HepG2 (cell line): ENCODE measurements at places on chromosomes 16 and 17.
A peak's percentile ranks its signal among the peaks of the same experiment; 100 is the strongest.

GRCh38 chr17:34434052-34434451, 71.0 kb upstream of the CCL1 start:
- DNase-seq, result no peak

- no peak for DNase-seq
These were observed 117.5 kb downstream of the NOG start for GRCh38 chr17:56710986-56711385.

DNA sequence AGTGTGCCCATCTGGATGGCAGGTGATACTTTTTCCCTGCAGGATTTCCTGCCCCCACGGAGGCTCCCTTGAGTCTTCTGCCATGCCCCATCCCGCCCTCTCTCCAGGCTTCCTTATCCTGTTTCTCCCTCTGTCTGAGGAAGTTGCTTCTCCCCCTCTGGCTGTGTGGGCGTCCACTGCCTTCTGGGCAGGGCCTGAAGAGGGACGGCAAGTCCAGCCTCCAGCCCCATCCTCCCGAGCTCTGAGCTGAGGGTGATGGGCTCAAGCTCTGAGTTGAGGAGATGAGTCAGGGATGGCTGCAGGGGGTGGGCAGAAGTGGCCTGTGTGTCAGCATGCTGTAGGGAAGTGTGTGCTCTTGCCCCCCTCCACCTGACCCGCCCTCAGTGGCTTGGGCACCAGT, 14.2 kb upstream of the RAP1GAP2 start:
- no peak for DNase-seq

DNA sequence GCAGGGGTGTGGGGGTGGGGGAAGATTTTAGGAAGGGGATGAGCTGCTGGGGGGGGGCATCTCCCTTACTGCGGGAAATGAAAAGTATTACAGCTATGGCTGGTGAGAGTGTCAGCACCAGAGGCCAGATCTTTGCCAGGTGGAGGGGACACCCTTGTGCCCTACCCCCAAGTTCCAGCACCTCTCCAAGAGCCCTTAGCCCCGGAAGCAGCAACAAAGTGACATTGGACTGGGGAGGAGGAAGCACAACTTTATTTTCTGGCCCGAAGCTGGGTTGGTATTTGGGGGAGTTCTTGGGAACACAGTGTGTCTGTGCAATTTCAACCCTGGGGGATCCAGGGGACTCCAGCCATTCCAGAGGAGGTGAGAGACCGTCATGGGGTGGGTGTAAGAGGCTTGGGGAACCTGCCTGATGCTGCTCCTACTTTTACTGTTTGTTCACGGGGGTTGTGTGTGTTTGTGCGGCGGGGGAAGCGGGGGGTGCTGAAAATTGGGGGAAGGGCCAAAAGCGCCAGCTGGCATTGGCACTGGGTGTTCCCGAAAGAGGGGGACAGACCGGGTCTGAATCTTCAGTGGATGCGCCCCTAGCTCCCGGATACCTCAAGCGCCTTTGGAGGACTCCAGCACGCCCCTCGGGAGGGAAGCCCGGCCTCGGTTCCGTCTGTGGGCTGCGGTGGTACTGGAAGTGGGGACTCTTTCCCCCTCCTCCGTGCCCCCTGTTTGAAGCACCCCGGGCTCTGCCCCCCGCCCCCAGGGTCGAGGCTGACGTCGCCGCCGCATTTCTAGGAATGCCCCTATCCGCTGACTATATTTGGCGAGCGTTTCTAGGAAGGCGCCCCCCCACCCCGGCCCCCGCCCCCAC, 230.3 kb downstream of the MRTFB start:
- DNase-seq, result peak; percentile 49

DNA sequence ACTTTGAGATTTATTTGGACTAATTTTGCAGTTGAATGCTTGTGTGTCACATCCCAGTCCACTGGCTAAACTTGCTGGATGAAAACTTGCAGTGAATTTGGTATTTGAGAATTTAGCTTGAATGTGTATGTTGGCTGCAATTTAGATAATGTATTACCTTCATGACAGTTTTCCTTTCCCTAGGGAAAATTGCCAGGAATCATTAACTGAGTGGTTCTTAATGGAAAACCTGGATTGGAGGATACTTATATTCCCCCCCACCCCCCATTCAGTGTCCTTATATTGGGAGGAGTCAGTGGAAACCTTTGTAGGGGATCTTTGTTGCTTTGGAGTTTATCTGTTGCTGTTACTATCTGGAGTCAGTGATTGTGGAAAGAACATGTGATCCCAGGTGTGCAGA, 67.6 kb downstream of the KPNA2 start:
- DNase-seq, result no peak

GRCh38 chr16:31807086-31807485, 66.5 kb upstream of the ZNF267 start:
- DNase-seq, result no peak

DNA sequence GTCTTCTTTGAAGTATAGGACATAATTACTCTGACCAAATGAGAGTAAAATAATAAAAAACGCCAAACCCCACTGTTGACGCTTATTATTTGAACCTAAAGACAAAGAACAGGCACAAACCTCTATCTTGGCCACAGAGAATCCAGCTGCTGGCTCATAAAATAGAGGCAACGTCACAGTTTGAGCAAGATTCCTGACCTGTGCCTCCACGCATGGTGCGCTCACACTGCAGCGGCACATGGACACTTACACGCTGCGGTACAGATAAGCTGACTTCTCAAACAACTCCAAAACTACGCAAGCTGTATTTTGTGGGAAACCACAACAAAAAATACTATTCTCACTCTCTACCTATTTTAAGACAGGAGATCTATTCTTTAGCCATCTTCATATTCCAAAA, 38.8 kb upstream of the TRAP1 start:
- no peak for DNase-seq

- DNase-seq, result no peak
These were observed 12.2 kb upstream of the AKTIP start for GRCh38 chr16:53515259-53515658.

DNA sequence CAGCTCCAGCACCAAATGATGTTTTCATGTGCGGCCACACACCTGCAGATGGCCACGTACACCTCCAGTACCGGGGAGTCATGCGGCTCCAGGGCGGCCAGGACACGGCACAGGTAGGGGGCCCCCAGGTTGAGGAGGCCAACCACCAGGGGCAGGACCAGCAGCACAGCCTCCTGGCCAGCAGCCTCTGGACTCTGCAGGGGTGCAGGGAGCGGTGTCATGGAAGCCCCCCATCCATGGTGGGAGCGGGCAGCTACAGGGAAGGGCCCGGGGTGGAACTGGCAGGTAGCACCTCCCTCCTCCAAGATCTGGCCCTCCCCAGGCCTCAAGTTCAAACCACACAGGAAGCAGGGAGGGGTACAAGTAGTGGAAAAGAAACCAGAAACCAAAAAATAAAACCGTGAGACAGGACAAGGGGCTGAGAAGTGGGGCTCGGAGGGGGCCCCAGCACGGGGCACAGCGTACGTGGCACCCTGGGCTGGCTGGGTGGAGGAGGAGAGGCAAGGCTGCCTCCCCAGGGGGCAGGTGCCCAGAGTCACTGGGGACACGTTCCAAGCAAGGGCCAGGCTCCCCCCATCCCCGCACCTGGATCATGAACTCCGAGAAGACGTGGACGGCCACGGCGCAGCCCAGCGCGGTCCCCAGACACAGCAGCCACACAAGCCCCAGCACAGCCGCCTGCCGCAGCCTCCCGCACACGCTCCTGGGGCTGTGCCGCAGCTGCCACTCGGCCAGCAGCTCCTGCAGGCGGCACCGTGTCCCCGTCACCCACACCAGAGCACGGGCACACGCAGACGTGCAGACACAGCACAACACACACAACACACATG, 7.4 kb downstream of the TMC6 start:
- no peak for DNase-seq

GRCh38 chr16:69532641-69533455, 32.9 kb upstream of the NFAT5 start:
- DNase-seq, result no peak

GRCh38 chr16:977081-977701, 4.4 kb upstream of the SOX8 start:
- DNase-seq, result no peak

- DNase-seq, result no peak
These were observed 159.5 kb upstream of the CACNG5 start for GRCh38 chr17:66675273-66675990.

DNA sequence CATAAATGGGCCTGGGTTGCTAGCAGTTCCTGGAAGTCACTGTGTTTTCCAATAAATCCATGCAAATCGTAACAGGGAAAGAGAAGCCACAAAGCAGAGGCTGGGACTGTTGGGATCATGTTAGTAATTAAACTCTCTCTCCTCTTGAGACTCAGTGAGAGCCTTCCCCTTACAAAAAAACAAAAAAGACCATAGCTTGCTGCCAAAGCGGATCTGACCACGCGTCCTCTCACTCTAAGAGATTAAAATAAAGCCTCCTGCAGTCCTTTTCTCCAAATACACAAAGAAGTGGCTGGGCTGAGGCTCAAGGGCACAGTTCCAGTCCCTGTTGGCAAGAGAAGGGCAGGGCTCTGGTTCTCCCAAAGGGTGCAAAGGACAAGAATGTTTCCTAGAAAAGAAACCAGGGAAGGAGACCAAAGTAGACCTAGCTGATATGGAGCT, 38.5 kb downstream of the PIGL start:
- peak; percentile 22 for DNase-seq

DNA sequence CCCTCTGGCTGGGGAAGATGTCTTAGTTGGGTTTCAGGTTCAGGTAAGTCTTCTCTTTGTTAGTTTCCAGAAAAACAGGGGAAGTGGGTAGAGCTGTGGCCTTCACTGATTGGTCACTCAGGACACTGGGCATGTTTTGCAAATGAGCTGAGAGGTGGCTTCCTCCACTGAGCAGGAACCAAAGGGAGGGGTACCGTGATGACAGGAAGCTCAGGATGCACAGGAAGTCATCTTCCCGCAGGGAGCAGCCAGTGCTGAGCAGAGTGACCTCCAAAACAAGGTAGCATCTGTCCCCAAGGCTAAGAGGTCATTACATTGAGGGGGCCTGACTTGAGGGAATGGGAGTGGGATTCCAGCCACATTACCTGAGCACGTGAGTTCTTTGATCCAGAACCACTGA, 5.6 kb downstream of the NT5C start:
- DNase-seq, result no peak

- no peak for DNase-seq
These were observed 109.4 kb upstream of the PLCG2 start for GRCh38 chr16:81669473-81670350.

DNA sequence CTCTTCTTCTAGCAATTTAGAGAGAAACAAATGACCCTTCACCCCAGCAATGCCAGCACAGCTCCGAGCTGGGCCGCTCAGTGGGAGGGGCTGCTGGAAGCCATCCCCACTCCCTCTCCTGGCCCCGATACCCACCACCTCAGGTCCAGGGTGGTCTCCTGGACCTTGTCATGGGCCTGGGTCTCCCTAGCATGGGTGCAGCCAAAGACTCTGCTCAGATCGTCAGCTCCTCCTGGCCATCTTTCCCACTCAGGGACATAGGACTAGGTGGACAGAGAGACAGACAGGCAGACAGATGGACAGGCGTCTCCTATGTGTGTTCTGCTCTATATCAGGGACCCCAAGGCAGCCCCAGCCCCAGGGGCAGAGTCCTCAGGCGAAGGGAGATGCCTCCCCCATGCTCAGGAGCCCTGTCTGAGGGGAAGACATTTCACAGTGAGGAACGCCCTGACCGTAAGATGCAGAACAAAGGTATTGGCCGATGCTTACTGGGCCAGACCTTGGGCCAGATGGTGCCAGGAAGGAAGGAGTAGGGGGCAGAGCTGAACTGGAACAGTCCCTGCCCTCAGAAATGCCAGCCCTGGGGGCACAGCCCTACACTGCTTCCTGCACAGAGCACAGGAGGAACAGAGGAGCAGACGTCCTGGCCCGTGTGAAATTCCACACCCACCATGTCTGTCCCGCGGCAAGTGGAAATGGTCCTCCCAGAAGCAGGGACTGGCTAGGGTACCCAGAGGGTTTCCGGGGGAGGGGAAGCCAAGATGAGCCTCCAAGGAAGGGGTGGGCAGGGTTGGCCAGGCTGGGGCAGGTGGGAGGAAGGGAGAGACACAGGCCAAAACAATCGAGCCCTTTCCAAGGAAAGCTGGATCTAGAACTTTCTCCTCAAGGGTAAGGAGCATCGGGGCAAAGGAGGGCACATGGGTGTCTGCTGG, 13.0 kb downstream of the PITPNM3 start:
- DNase-seq, result no peak

DNA sequence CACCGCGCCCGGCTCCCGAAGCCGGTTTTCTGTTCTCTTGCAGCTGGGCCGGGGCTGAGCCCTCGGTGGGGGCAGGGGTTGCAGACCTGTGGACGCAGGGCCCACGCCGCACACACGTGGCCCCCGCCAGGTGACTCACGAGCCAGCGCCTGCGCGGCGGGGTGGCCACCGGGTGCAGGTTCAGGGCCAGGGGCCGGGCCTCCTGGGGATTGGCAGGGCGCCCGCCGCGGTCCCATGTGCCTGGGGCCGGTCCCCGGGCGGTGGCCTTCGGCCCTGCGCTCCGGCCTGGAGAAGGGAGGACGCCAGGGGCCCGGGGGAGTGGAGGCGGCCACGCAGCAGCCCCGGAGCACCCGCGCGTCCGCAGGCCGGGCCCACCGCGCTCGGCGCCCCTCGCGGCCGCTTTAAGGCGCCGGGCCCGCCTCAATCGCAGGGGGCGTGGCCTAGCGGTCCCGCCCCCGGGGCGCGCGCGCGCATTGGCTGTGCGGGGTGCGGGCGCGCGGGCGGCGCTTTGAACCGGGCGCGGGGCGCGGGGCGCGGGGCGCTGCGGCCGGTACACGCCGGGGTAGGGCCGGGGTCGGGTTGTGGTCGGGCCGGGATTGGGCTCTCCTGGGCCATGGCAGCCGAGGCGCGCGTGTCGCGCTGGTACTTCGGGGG, at the start of gene SLC25A10:
Gene SLC25A10 (plus strand): TSS at position 471 of the 654 bp plus-strand sequence. CDS start 143 bp downstream, at position 614.
- peak; percentile 89 for DNase-seq

DNA sequence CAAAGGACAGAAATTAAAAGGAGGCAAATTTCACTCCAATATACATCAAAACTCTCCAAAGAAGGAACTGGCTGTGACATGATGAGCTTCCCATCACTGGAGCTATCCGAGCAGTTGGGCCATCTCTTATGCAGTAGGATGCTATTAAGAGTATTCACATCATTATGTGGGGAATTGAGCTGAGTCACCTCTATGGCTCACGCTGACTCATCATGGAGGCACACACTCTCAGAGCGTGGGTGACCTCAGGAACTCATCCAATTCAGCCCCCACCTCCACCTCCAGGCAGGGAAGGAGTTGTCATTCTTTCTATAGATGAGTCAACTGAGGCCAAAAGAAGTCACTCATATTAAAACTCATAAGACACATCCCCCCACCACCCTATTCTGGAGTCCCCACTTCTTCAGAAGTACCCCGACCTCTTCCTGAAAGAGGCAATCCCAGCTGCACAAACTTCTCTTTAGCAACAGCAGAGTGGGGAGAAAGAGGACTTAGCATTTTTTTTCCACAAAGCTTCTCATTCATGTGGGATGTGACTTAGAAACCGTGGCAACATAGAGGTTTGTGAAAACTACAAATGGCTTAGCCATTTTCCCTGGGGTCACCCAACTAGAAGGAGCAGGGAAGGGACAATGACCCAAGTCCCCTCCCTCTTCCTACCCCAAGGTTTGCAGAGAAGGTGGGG, 32.5 kb downstream of the ABCC12 start:
- peak; percentile 32 for DNase-seq

- DNase-seq, result no peak
These were observed 31.3 kb downstream of the ARHGAP23 start for GRCh38 chr17:38459567-38459966.
